ENCODE measurements at places on chromosomes 11 and 22. TPM values are rescaled to one million over a fixed set of nuclear protein-coding genes. Genes with fewer than 3 reads are reported as not detected.

CCDC73 gene
- not detected for total RNA-seq

FAM180B gene
- not detected for total RNA-seq

- no peak for DNase-seq
Observed at GRCh38 chr22:50199829-50200460, 866 bp upstream of the SELENOO start.

DNA sequence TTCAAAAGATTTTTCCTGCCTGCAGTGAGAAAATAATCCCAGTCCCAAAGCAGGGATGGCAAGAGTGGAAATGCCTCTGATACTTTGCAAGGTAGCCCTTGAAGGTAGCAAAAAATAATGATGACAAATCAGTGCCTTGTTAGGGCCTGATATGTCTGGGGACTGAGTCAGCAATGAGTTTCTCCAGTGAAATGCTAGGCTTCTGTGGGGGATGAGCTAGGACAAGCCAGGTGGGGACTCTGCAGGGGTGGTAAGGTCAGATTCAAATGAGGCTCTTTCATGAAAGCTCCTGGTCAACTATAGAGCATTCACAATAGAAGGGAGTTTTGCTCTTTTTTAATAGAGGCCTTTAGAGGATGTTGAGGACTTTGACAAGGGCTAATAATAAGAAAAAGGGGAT is 77.7 kb downstream of the ME3 start:
- no peak for DNase-seq

All from naive thymus-derived CD8-positive, alpha-beta T cell (primary cell).